ENCODE measurements at places on chromosomes 3 and 15.

GRCh38 chr3:156952011-156952410 lies 125.9 kb downstream of the LEKR1 start:
- DNase-seq = no peak

DNA sequence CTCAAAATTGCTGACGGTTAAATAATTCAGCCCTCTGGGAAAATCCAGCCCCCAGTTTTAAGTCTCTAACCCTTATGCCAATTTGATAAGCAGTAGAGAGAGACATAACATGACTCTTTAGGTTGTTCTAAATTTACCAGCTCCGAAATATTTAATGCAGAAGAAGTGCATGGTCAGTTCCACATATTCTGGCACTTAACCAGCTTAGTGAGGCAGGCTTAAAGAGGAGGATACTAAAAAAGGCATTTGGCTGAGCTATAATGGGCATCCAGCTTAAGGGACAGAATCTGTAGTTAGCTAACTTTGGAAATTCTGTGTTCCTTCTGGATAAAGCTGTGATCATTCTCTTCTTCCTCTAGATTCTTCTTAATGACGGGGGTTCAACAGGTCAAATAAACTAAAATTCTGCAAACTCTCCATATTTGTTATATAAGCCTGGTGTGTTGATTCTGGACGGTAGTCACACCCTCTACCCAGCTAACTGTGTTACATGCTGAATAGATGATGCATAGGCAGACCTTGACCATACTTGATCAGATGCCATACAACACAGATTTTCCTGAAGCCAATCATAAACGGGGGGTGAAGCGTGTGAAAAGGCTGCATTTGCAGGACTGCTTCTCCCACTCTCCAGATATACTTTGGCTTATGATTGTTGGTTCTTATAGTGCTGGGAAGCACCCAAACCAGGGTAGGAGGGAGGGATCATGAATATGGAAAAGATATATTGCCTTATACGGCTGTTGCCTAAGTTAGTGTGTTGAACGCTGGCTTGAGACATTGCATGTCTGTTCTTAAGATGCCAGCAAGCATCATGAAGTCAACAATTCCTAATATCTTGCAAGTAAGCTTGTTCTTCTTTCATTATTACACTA lies 118.4 kb downstream of the FGF12 start:
- DNase-seq = no peak

DNA sequence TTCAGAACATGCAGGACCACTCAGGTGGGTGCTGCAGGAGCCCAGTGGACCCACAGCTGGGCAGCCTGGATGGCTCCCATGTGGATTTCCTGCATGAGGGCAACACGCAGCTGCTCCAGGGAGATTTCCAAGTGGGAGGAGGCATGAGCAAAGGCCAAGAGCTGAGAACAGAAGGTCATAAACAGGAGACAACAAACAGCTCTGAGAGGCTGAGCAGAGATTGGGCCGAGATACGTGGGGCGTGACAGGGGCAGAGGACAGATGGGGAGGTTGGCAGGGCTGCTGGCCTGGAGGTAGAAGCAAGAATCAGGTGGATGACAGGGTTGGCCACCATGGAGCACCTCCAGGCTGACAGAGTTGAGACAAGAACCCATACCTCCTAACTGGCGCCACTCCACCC lies 2.9 kb downstream of the PHGR1 start:
- DNase-seq = no peak

DNA sequence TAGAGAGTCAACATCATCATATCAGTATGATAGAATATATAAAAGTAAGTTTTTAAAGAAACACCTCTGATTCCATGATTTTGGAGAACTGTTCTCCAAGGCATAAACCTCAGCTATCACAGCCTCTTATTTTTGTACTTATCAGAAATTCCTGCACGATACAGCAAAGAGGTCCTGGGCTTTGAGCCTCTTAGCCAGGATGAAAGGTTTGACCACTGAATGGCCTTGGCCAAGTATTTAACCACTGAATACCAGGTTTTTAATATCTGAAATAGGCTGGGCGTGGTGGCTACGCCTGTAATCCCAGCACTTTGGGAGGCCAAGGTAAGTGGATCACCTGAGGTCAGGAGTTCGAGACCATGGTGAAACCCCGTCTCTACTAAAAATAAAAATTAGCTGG lies 1.9 kb upstream of the FAM174B start:
- DNase-seq = no peak

GRCh38 chr3:80238606-80239005 lies 470.8 kb upstream of the ROBO1 start:
- DNase-seq = no peak

DNA sequence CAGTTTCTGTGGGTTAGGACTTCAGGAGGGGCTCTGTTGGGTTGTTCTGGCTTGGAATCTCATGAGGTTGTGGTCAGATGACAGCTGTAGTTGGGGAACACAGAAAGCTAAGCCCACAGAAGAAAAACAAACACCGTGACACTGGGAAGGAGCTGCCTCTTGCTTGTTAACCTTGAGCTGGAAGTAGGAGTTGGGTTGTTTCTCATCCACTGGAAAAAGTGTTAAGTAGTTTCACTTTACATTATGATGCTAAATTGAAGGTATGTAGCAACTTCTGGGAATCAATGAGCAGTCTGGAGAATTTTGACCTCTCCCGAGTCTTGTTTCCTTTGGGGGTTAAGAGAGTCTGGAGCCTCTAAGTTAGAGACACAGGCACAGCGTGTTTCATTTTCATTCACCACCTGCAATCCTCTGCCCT lies 20.4 kb downstream of the HACD3 start:
- no peak for DNase-seq

DNA sequence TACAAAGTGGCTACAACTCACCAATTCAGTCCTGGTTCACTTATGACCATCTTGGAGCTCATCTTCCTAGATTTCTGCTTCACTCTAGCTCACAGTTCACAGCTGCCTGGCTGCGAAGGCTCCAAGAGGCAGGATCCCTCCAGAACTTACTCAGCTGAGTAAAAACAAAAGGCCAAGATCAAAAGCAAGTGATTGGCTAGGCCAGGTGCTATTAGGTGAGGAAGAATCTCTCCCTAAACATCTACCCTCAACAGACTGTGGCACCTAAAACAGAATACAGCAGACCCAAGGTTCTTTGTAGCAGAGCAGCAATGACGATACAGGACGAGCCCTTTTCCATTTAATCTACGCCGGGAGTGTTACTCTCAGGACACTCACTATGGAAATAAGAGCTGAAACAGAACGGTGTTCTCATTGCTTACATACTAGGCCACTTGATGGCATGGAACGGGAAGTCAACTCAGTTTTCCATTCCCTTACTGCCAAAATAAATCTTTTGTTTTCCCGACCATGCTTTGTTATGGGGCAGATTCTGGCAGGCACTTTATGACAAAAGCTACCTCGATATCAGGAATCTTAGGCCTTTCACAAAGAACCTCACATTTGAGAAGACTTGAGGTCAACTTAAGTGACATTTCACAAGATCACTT lies 901 bp downstream of the ICE2 start:
- no peak for DNase-seq

DNA sequence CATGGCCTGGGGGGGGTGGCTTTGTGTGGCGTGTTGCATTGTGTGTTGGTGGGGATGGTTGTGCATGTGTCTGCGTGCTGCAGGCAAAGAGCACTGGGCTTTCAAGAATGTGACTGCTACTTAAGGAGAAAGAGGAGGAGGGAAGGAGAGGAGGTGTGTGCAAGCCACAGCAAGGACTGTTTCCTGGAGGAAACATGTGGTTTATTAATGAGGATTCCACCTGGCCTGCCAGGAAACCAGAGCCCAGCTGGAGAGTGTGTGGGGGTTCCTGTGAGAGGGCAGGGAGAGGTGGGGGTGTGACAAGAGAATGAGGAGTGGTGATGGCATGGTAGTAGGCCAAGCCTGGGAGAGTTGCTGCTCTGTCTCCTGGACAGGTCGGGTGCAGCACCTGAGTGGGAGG lies 258.1 kb upstream of the ROPN1 start:
- DNase-seq = no peak

- DNase-seq = no peak
Measured at GRCh38 chr3:164360738-164361406, 717.4 kb downstream of the SI start.

- DNase-seq = no peak
Measured at GRCh38 chr3:179732661-179733348, 80.0 kb downstream of the USP13 start.

DNA sequence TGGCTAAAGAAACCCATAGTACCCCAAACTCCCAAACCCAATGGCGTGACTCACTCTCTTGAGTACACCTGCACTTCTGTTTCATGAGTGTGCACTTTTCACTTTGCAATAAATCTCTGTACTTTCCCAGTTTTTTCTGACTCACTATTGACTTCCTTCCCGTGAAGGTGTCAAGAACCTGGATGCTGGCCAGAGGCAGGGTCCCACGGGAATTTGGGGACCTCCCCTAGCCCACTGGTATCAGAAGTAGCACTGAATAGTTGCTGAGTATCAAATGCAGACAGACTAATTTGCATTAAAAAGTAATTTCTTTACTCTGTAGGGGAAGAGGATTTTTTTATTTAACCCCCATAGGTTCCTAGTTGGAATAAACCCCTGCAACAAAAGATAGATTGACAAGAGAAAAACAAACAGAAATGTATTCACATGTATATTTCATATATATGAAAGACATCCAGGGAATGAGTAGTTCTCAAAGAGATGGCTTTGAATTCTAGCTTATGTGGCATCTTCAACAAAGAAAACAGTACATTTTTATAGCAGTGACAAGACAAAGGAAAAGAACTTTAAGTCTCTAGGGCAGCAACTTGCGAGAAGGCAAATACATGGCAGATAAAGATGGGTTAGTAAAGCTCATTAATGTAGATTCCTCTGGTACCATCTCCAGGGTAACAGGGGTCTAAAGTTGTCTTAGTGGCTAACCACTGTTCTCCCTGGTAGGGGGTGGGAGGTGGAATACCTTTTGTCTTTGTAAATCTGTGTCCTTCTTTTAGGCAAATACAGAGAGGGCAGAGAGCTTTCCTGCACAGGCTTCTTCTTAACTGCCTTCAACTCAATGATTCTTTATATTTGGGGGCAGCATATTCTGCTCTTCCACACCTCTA lies 385.5 kb upstream of the PDZRN3 start:
- DNase-seq = no peak

DNA sequence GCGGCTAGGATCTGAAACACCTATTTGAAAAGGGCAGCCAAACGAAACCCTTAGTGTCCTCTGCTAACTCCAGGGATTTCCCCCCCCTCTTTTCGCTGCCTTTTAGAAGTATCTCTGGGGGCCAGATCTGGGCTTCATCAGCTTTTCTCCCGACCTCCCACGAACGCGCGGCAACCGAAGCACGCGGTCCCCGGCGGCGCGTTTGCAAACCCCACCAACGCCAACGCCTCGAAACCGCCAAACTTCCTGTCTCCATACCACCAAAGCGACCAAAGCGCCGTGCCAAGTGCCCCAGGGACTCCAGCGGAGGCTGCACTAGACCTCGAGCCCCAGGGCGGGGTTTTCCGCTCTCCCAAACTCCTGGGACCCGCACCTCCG lies 155.8 kb upstream of the FRMD4B start:
- DNase-seq = no peak

DNA sequence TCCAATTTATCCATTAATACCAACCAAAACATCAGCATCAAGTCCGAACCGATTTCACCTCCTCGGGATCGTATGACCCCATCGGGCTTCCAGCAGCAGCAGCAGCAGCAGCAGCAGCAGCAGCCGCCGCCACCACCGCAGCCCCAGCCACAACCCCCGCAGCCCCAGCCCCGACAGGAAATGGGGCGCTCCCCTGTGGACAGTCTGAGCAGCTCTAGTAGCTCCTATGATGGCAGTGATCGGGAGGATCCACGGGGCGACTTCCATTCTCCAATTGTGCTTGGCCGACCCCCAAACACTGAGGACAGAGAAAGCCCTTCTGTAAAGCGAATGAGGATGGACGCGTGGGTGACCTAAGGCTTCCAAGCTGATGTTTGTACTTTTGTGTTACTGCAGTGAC lies 20.8 kb downstream of the LYSMD4 start:
- DNase-seq = no peak

DNA sequence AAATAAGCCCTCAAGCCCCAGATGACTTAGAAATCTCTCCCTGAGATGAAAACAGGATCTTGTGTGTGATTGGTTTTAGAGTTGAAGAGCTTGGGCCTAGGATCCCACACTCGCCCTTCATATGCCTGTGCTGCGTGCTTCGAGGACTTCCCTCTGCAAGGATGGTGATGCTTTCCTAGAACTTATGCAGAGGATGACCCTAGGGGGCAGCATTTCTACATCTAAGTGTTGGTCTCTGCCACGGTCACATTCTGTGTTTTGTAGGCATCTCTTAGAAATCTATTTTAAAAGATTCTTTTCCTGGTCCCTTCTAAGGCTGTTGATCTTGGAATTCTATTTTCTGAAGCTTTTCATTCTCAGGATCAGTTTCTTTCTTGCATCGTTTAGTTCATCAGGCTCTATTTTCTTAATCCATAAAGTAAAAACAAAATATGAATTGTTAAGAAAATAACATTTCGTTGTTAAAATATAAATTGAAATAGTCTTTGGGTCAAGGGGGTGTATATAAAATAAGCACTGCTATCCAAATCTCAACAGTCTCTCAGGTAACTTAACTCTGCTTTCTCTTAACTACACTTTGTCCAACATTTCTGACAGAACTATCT lies 45.7 kb downstream of the WDR76 start:
- DNase-seq = peak; percentile 45

GRCh38 chr3:30426293-30426993 lies 180.0 kb upstream of the TGFBR2 start:
- no peak for DNase-seq

- no peak for DNase-seq
Measured at GRCh38 chr3:45986303-45986982, 9.2 kb downstream of the FYCO1 start.

- no peak for DNase-seq
Measured at GRCh38 chr3:36681867-36682266, 82.5 kb downstream of the DCLK3 start.

DNA sequence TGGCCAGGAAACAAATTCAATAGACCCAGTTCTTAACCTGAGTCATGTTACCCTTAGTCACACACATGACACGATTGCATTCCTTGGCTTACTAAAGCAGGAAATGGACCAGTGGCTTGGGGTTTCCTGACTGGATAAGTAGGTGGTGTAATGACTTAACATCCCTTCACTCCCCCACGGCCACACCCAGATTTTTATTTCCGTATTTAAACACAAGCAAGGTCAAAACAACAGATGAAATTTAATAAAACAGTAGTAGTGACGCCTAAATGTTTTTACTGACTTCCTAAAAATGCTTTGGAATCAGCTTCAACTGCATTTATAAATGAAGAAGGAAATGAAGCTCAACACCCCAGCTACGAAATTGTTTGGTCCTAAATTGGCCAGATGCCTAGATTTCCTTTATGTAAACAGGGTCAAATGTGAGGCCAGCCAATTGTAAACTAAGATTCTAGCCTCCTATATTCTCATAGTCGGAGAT lies 324.3 kb downstream of the CHST2 start:
- DNase-seq = peak; percentile 77
